ENCODE measurements at places on chromosomes 4 and X. TPM values are rescaled to one million over a fixed set of nuclear protein-coding genes. Genes with fewer than 3 reads are reported as not detected.

The SPANXA1 gene
- not detected for total RNA-seq

The NCAPG gene
- total RNA-seq: 51.7 TPM

The RS1 gene
- not detected for total RNA-seq

The VCX3A gene
- total RNA-seq: 5.6 TPM

The ANXA5 gene
- total RNA-seq: 408 TPM

The FHDC1 gene
- total RNA-seq: 0.39 TPM

The ZFP92 gene
- total RNA-seq: not detected

The REELD1 gene
- not detected for total RNA-seq

The GAB3 gene
- 15.6 TPM for total RNA-seq

The XAGE1B gene
- total RNA-seq: not detected

The C4orf50 gene
- not detected for total RNA-seq

The PLXNA3 gene
- 4.3 TPM for total RNA-seq

The MAGEB2 gene
- total RNA-seq: 0.12 TPM

The P2RY10 gene
- not detected for total RNA-seq

The MORC4 gene
- 12.5 TPM for total RNA-seq

The SSX1 gene
- total RNA-seq: 5.8 TPM

The RAI2 gene
- total RNA-seq: not detected

The AADAT gene
- 0.30 TPM for total RNA-seq

The MAGEB17 gene
- total RNA-seq: not detected

The MAGEA4 gene
- total RNA-seq: 0.64 TPM

The MTTP gene
- total RNA-seq: 0.22 TPM

The IQCM gene
- not detected for total RNA-seq

The BEX3 gene
- total RNA-seq: 437 TPM

The DRP2 gene
- total RNA-seq: 0.44 TPM

The FAM156B gene
- 15.2 TPM for total RNA-seq

The XK gene
- total RNA-seq: 1.6 TPM

The LYAR gene
- total RNA-seq: 24.9 TPM

All from M059J (cell line).